NCI-H748 treated with DMSO at 0.1 percent for 48 hours (cell line): ENCODE measurements at places on chromosomes 1 and 21.
A peak's percentile ranks its signal among the peaks of the same experiment; 100 is the strongest.

DNA sequence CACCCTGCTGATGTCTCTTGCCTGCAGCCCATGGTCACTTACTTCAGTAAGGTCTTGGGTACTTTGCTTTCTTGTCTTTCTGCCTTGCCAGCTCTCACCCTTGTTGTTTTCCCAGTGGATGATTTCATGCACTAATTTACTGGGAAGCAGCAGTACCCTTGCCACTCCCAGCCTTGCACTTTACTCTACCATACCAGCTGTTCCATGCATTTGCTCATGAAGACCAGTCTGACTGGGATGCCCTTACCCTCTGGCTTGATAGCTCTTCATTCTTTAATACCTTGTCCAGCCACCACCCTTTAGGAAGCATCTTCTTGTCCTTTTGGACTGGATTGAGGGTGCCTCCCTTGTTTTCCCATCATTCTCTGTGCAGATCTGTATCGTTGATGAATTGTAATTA is 28.3 kb downstream of the CDC14A start:
- no peak for DNase-seq

DNA sequence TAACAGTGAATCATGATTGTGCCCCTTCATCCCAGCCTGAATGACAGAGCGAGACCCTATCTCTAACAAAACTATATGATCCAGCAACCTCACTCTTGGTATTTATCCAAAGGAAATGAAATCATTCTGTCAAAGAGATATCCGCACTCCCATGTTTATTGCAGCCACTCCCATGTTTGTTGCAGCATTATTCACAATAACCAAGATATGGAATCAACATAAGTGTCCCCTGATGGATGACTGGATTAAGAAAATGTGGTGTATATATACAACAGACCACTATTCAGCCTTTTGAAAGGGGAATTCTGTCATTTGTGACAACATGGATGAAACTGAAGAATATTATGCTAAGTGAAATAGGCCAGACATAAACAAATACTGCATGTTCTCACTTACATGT is 44.4 kb downstream of the TRMT1L start:
- DNase-seq, result no peak

- DNase-seq, result no peak
These were observed 32.7 kb upstream of the C1orf198 start for GRCh38 chr1:230900984-230901383.

DNA sequence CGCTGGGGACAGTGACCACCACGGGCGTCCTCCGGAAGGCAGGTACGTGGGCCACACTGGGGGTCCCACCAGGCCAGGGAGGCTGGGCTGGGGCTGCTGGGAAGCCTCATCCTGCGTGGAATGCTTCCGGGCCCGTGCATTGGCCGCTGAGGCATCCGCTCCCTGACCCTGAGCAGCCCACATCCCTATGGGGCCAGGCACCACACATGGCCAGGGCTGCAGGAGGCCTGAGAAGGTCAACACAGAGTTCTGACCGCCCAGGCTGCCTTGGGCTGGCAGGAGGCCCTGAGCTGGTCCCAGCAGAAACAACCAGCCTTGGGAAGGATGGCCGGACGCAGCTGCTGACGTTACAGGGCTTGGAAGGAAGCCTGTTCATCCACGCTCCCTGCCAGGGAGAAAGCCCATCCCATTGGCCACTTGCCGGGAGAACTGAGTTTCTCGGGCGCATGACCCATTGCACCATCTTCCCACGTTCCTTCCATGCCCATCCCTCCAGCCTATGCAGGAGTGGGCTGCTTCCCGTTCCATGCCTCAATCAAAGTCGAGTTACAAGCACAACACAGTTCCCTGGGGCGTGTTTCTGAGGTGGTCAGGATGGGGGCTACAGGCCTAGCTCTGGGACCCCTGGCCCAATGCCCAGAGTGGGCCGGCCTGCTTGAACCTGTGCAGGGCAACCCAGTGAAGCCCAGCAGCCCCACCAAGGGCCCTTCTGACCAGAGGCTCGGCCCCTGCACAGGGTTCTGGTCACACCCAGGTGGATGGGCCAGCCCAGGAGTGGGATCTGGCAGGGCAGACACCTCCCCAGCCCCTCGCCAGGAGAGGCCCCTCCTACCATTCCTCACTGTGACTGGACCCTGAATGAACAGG is 31.7 kb downstream of the TRIM11 start:
- DNase-seq, result no peak

DNA sequence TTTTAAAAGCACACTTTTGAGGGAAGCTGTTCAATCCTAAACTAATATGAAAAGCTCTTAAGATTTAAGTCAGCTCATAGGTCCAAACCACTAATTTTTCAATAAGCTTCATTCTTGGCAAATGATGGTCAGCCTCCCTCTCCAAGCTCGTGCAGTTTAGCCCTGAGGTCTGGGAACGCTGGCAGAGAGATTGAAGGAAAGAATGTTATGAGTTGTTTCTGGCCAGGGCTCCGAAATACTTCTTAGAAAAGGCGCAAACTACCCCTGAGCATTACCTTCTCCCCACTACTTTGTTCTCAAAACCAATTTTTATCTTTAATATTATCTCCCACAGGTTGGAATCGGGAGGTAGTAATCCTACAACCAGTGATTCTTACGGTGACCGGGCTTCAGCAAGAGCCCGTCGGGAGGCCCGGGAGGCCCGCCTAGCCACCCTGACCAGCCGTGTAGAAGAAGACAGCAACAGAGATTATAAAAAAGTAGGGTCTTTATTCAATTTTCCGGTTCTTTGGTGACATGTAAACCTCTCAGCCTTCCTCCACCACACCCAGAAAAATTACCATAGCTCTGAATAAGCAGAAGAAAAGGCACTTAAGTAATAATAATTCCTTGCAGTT is 147.7 kb downstream of the SYT2 start:
- no peak for DNase-seq

- peak; percentile 28 for DNase-seq
These were observed 75.0 kb downstream of the ATP6V1G3 start for GRCh38 chr1:198465201-198466144.

GRCh38 chr1:167789501-167789900 is 67.7 kb downstream of the MPZL1 start:
- DNase-seq, result no peak

DNA sequence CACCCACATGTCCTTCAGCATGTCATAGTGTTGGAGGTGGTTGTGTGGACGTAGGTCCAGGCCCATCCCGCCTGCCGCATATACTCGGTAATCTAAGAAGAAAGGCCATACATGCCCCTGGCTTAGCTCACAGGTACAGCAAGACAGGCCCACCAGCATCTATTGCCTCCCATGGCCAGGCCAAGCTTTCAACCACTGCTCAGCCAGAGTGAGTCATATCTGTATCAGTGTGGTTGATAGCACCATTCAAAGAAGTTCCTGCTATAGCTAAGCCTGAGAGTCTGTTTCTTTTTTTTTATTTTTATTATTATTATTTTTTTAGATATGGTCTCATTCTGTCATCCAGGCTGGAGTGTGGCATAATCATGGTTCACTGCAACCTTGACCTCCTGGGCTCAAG is 17.0 kb downstream of the KLHDC8A start:
- DNase-seq, result no peak

DNA sequence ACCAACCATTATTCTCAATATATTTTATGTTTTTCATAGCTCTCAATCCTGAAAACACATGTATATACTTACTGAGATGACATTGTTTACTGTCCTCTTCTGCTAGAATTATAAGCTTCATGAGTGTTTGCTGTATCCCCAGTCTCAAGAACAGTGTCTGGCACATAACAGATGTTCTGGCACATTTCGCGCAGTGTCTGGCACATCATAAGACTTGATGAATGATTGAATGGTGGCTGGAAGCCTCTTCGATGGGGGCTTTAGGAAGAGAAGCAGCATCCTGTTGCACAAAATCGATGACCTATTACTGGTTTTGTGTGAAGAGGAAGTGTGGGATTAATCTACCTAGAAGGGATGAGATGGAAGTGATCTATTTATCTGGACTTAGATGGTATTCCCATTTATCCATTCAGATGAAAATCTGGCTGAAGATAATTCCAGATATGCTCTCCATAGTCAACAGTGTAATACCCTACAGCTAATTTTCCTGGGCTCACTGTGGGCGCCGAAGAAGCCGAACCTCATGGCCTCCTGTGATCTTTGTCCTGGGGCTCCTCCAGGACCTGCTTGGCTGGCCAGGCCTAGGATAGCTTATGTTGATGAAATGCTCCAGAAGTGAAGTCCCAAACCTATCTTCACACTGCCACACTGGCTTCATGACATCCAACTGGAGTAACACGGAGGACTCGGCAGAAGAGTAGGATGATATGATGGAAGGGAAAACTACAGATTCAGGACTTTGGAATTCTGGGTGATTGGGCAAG is 26.5 kb downstream of the CD34 start:
- no peak for DNase-seq

- no peak for DNase-seq
These were observed 91.8 kb upstream of the CASZ1 start for GRCh38 chr1:10888291-10888690.

DNA sequence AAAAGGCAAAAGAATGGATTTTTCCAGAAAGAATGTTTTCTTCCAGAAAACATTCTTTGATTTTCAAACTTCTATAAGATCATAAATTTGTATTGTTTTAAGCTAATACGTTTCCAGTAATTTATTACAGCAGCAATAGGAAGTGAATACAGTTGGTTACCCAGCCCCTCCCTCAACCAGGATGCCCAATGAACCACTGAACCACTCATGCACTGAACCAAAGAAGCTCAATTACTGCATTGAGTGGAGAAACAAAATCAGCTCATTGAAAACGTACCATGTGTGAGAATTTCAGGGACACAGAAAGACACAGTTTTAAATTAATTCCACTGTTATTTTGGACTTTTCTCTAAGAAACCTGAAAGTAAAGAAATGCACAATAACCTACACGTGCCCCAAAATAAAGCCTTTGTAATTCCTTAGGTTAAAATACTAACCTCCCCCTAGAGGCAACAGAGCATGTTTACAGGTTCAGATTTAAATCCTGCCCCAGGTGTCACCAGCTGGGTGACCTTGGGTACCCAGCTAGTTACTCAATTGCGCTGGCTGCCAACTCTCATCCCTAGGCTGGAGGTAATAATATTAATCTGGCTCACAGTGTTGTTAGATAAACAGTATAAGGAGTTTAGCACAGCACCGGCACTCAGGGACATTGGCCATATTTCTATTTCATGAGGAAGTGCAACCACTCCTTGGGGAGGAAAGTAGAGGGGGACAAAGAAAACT is 111.7 kb downstream of the NMNAT2 start:
- DNase-seq, result no peak

- DNase-seq, result no peak
These were observed 22.2 kb downstream of the C1orf21 start for GRCh38 chr1:184409011-184409410.

DNA sequence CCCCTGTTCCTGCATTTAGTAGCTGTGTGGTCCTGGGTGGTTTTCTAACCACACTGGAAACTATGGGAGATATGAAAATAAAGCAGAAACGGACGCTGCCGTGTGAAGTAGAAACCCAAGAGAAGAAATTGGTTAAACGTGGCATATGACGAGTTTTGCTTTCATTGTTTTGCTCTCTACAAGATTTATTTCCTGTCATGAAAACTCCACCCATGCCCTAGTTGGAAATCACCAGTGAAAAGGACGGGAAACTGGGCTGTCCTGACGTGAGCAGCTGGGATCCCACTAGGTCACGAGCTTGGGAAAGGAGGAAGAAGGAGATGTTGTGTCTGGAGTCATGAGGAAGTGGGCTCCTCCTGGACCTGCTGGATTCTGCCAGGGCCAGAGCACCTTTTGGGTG is 120.8 kb upstream of the GADD45A start:
- DNase-seq, result no peak

DNA sequence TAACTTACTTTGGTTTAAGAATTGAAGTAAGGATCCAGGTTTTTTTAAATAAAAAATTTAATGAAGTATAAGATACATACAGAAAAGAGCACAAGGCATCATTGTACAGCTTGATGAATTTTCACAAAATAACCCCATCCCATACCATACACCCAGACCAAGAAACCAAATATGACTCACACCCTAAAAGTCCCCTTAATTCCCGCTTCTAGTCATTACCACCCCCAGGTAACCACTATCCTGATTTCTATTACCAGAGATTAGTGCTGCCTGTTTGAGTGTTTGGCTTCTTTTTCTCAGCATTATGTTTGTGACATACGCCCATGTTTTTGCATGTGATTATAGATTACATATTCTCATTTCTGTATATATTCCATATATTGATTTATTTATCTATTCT is 98.5 kb upstream of the HIVEP3 start:
- DNase-seq, result no peak

GRCh38 chr1:158916085-158916484 is 15.3 kb upstream of the PYHIN1 start:
- DNase-seq, result no peak

- no peak for DNase-seq
These were observed 86.2 kb downstream of the SLC66A1 start for GRCh38 chr1:19398309-19398760.

- DNase-seq, result no peak
These were observed 19.4 kb upstream of the SLAMF9 start for GRCh38 chr1:159973350-159973940.

- DNase-seq, result peak; percentile 86
These were observed 51.7 kb downstream of the SH3GLB1 start for GRCh38 chr1:86756062-86756406.

GRCh38 chr21:9780441-9780937 is 740.9 kb upstream of the TPTE start:
- DNase-seq, result no peak

DNA sequence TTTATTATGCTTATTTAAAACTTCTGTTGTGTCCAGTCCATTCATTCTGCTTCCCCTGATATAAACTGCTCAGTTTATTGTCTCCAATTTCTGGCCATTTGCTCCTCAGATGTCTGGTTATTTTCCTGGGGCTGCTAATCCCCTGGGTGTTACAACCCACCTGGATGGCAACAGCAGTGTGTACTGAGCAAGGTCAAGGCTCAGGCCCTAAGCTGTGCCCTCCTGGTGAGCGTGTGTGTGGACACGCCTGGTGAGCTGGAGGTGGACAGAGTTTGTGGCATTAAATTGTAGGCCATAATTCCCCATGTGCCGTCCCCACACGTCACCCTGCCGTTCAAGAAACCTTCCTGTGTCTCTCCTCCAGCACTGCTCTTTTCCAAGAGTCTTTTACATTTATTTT is 18.1 kb upstream of the KIF1B start:
- no peak for DNase-seq

GRCh38 chr1:42333662-42334239 is 1.3 kb downstream of the FOXJ3 start:
- DNase-seq, result peak; percentile 90

- DNase-seq, result no peak
These were observed 164.6 kb upstream of the KCNJ6 start for GRCh38 chr21:38080888-38081287.

GRCh38 chr21:31660591-31660990 is 1.1 kb downstream of the SOD1 start:
- DNase-seq, result no peak
